HepG2 (cell line): ENCODE measurements at places on chromosomes 12 and 14. TPM values are rescaled to one million over a fixed set of nuclear protein-coding genes. Genes with fewer than 3 reads are reported as not detected.

AQP6 gene
- 0.32 and 0.38 TPM in 2 replicates for polyA plus RNA-seq

GPR162 gene
- polyA plus RNA-seq, result 0.08 and 0.10 TPM in 2 replicates

ACRBP gene
- 0.37 and 0.46 TPM in 2 replicates for polyA plus RNA-seq

FIGNL2 gene
- polyA plus RNA-seq, result 0.82 and 1.2 TPM in 2 replicates

TAS2R8 gene
- polyA plus RNA-seq, result not detected in 2 replicates

CDH24 gene
- 0.99 and 1.2 TPM in 2 replicates for polyA plus RNA-seq

RGS6 gene
- polyA plus RNA-seq, result not detected in 2 replicates

HOXC9 gene
- polyA plus RNA-seq, result 0.10 and 0.11 TPM in 2 replicates

OR4K2 gene
- polyA plus RNA-seq, result not detected in 2 replicates

TAS2R42 gene
- polyA plus RNA-seq, result not detected in 2 replicates

SOX5 gene
- 17.9 and 18.5 TPM in 2 replicates for polyA plus RNA-seq

STAC3 gene
- polyA plus RNA-seq, result 0.22 and 0.27 TPM in 2 replicates

POLE2 gene
- polyA plus RNA-seq, result 9.7 and 16.6 TPM in 2 replicates

BDKRB2 gene
- 0.03 TPM in 2 replicates for polyA plus RNA-seq

FANCM gene
- 1.1 and 2.6 TPM in 2 replicates for polyA plus RNA-seq
